Dermis microvascular lymphatic vessel endothelial cell (primary cell): ENCODE measurements at places on chromosomes 6 and 20. TPM values are rescaled to one million over a fixed set of nuclear protein-coding genes. Genes with fewer than 3 reads are reported as not detected.

Gene TMEM244
- total RNA-seq: not detected in 2 replicates

Gene CHMP4B
- total RNA-seq: 27.6 and 50.3 TPM in 2 replicates

Gene PDYN
- total RNA-seq: not detected in 2 replicates

Gene MAS1
- total RNA-seq: not detected in 2 replicates

Gene DEF6
- 0.51 and 0.63 TPM in 2 replicates for total RNA-seq

Gene PI3
- total RNA-seq: not detected in 2 replicates

Gene LHFPL5
- not detected in 2 replicates for total RNA-seq

Gene PDE10A
- 8.0 and 10.2 TPM in 2 replicates for total RNA-seq

Gene HDGFL1
- total RNA-seq: not detected in 2 replicates

Gene ABCC10
- 11.7 and 15.7 TPM in 2 replicates for total RNA-seq

Gene SIGLEC1
- total RNA-seq: not detected in 2 replicates

Gene NRN1
- 28.1 and 34.0 TPM in 2 replicates for total RNA-seq

Gene GJA10
- not detected in 2 replicates for total RNA-seq

Gene ARHGAP18
- 36.0 and 67.1 TPM in 2 replicates for total RNA-seq

Gene PREX1
- 30.7 and 36.1 TPM in 2 replicates for total RNA-seq

Gene HUS1B
- 0.51 and 1.0 TPM in 2 replicates for total RNA-seq

Gene KCNK15
- total RNA-seq: not detected in 2 replicates

Gene ARHGAP40
- not detected in 2 replicates for total RNA-seq

Gene SLC2A10
- 5.4 and 12.3 TPM in 2 replicates for total RNA-seq

Gene C4B
- total RNA-seq: 0.38 and 0.77 TPM in 2 replicates

Gene TNF
- not detected in 2 replicates for total RNA-seq

Gene PROCR
- total RNA-seq: 83.1 and 217 TPM in 2 replicates

Gene DNAH8
- total RNA-seq: not detected in 2 replicates

Gene ADTRP
- 0.38 and 0.90 TPM in 2 replicates for total RNA-seq

Gene GSTA3
- not detected in 2 replicates for total RNA-seq

Gene NNAT
- 0.13 and 0.26 TPM in 2 replicates for total RNA-seq

Gene APCDD1L
- not detected in 2 replicates for total RNA-seq

Gene CTAGE9
- not detected in 2 replicates for total RNA-seq

Gene HLA-DRB5
- 0.13 and 0.26 TPM in 2 replicates for total RNA-seq

Gene DEFB132
- total RNA-seq: not detected in 2 replicates

Gene FAM83B
- not detected in 2 replicates for total RNA-seq

Gene RAMACL
- 1.7 and 3.4 TPM in 2 replicates for total RNA-seq

Gene OR10C1
- not detected in 2 replicates for total RNA-seq

Gene EEF1A1
- total RNA-seq: 19,247 and 25,959 TPM in 2 replicates

Gene C6orf52
- 0.25 and 0.77 TPM in 2 replicates for total RNA-seq

Gene PSORS1C2
- total RNA-seq: not detected in 2 replicates

Gene PPP1R10
- total RNA-seq: 9.1 and 10.1 TPM in 2 replicates

Gene TREML1
- not detected in 2 replicates for total RNA-seq

Gene IP6K3
- total RNA-seq: not detected in 2 replicates

Gene NOX3
- total RNA-seq: not detected in 2 replicates

Gene HTR1E
- total RNA-seq: not detected in 2 replicates

Gene BEND6
- under 0.01 and 0.13 TPM in 2 replicates for total RNA-seq

Gene OR2H1
- under 0.01 TPM in 1 of 2 replicates, not detected in the other for total RNA-seq

Gene COL12A1
- total RNA-seq: 1.0 and 1.4 TPM in 2 replicates

Gene KCNB1
- total RNA-seq: under 0.01 TPM in 1 of 2 replicates, not detected in the other

Gene PAX1
- total RNA-seq: not detected in 2 replicates

Gene BCKDHB
- total RNA-seq: 7.7 and 8.6 TPM in 2 replicates

Gene TREM1
- 0.13 TPM in 1 of 2 replicates, not detected in the other for total RNA-seq

Gene CLPSL1
- total RNA-seq: not detected in 2 replicates

Gene HLA-DRB1
- 0.76 and 2.1 TPM in 2 replicates for total RNA-seq

Gene KIF25
- total RNA-seq: under 0.01 TPM in 1 of 2 replicates, not detected in the other

Gene CRISP2
- total RNA-seq: not detected in 2 replicates

Gene MCHR2
- total RNA-seq: not detected in 2 replicates

Gene SULF2
- 72.9 and 220 TPM in 2 replicates for total RNA-seq
